SJSA1 (cell line): ENCODE measurements at places on chromosomes 7 and 10. TPM values are rescaled to one million over a fixed set of nuclear protein-coding genes. Genes with fewer than 3 reads are reported as not detected.
A peak's percentile ranks its signal among the peaks of the same experiment; 100 is the strongest.

The MPP7 gene
- 1.6 and 1.7 TPM in 2 replicates for total RNA-seq

The ANKRD30A gene
- not detected in 2 replicates for total RNA-seq

The CYP26C1 gene
- not detected in 2 replicates for total RNA-seq

The NEUROD6 gene
- total RNA-seq: not detected in 2 replicates

The LLCFC1 gene
- not detected in 2 replicates for total RNA-seq

GRCh38 chr10:110425684-110426293, 71.9 kb upstream of the DUSP5 start:
- DNase-seq: peak; percentile 79

DNA sequence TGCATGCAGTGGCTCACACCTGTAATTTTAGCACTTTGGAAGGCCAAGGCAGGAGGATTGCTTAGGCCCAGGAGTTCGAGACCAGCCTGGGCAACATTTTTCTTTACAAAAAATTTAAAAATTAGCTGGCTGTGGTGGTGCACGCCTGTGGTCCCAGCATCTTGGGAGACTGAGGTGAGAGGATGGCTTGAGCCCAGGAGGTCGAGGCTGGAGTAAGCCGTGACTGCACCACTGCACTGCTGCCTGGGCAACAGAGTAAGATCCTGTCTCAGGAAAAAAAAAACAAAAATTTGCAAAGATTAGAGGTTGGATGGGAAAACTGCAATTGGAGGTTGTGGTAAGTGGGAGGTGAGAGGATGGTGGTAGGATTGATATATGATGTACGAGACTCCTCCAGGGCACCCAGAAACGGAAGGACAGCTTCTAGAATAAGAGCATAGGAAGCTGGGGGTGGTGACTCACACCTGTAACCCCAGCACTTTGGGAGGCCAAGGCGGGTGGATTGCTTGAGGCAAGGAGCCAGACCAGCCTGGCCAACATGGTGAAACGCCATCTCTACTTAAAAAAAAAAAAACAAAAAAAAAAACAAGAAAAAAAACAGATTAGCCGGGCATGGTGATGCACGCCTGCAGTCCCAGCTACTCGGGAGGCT, 19.1 kb upstream of the PARP12 start:
- no peak for DNase-seq

- no peak for DNase-seq
Observed at GRCh38 chr7:130400120-130400572, 19.9 kb downstream of the CPA1 start.

DNA sequence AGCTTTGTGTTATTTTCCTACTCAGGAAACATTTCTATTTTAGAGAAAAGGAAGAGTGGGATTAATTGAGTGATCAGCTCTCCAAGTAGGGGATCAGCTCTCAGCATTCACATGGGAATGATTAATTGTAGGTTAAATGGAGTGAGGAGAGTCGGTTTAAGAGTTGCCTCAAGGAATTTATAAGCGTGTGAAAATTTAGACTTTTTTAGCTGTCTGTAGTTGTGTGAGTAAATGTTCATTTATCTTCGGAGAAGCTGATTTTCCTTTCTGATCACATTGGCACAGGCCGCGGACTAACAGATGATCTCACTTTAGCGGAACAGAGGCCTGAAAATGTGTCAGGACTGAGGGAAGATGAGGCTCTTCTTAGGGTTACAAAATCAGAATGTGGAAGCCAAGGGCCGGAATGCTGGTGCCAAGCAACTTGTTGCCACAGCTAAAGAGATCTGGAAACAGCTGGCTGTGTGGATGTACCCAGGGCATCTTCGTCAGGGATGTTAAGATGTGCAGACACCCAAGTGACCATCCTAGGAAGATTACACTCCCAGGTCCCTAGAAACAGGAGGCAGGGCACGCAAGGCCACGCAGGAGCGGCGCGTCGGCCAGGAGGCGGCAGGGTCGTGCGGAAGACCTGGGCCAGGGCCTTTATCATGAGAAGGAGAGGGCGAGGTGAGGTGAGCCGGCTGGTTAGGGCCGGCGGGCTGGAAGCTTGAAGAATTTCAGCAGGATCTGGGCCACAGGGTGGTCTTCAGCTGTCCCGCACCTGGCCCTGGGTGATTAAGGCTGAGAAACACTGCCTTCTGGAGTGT, 35.1 kb upstream of the TTYH3 start:
- DNase-seq: no peak

GRCh38 chr10:3873728-3874461, 88.9 kb upstream of the KLF6 start:
- DNase-seq: no peak

GRCh38 chr7:43879477-43879876, 10.2 kb upstream of the MRPS24 start:
- no peak for DNase-seq

DNA sequence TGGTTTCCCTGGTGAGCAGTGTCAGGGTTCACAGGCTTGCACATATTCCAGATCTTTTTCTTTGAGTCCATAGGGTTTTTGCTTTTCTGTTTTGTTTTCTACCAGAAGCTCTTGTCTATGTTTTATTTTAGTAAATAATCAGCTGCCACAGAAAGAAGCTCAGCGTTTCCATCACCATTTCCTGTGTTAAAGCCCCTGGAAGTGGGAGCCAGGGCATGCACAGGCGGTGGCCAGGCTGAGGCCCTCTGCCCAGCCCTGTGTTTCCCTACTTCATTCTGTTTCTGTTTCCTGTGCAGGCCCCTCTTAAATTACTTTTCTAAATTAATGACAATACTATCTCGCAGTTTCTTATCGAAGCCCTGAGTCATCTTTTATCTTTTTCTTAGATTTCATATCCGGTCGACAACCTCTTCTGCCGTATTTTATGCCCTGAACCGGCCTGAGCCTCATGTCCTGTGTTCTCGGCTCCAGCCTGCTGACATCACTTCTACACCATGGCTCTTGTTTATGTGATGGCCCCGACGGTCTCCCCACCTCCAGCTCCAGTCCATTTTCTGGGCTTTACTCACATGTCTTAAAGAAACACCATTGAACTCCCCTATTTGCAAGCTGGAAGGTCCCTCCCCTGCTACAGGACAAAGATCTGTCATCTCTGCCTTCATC, 442.2 kb downstream of the TCERG1L start:
- no peak for DNase-seq

DNA sequence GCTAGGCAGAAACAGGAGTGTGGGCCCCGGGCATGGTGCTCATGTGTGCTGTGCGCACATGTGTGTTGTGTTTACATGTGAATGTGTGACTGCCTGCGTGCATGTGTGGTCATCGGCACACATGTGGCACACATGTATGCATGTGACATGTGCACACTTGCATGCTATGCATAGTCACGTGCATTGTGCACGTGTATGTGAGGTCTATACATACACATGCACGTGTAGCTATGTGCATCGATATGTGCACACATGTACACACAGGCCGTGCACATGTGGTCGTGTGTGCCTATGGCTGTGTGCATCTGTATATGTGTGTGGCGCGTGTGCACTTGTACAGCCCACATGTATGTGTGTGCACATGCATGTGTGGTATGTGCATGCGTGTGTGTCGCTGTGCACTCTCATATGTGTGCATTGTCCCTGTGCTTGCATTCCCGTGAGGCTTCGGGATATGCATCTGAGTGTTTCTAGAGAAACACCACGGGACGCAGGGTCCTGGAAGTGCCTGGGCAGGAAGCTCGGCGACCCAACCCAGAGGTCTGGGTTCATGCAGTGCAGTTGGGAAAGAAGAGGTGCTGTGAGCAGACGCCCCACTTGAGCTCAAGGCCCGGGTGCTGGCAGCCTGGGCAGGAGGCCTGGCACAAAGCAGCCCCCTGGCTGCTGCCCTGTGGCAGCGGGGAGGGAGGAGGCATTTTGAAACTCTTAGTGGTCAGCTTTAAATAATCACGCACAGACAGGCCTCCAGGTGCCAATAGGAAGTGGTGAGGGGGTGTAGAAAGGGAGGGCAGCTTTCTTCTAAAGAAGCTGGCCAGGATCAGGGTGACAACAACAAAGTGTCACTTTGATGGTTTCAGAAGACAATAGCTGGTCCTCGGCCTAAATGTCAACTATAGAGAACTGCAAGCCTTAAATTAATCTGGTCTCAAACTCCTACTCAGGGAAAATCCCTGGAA, 410.0 kb upstream of the MGMT start:
- DNase-seq: peak; percentile 14

DNA sequence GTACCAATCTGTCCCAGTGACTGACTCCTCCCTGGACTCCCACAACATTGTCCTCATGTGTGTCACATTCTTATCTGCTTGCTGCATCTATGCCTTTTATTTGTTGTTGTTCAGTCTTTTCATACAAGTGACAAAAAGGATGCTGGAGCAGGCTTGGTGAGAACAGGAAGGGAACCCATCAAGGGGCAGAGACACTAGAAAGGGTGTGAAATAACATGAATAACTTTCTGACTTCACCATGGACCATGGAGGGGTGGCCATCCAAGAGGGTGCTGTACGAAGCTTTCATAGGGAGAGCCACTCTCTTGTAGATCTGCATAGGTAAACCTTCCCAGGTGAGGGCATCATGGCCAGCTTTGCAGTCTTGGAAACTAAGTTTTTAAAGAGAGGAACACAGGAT, 14.5 kb downstream of the GIMAP8 start:
- no peak for DNase-seq
